ENCODE measurements at places on chromosomes 5 and 9.

- DNase-seq = no peak
Observed at GRCh38 chr9:98009936-98010335, 26.8 kb downstream of the ANP32B start.

- no peak for DNase-seq
Observed at GRCh38 chr9:99860266-99860665, 38.6 kb downstream of the NR4A3 start.

DNA sequence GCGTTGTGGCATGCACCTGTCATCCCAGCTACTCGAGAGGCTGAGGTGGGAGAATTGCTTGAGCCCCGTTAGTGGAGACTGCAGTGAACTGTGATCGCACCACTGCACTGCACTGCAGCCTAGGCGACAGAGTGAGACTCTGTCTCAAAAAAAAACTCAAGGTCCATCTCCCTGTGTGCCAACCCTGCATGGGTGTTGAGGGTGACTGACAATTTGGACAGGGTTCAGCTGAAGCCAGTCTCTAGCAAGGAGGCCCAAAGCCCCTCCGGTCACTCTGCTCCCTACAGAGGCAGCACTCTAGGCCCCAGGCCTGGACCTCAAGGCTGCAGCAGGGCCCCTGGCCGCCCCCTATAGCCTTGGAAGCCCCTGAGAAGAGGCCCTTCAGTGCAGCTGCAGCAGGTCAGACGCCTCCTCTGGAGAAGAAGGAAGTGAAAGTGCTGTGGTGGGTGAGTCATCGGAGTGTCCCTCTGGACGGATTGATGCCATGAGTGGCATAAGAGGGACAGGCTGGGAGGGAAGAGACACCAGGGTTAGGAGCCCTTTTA lies 39.2 kb upstream of the NEK6 start:
- DNase-seq = no peak

DNA sequence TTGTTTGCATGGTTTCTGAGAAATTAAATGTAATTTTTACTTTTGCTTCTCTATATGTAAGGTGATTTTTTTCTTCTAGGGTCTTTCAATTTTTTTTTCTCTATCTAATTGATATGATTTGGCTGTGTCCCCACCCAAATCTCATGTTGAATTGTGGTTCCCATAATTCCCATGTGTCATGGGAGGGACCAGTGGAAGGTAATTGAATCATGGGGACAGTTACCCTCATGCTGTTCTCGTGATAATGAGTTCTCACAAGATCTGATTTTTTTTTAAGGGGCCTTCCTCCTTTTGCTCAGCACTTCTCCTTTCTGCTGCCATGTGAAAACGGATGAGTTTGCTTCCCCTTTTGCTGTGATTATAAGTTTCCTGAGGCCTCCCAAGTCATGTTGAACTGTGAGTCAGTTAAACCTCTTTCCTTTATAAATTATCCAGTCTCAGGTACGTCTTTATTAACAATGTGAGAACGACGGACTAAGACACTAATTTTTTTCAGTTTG lies 150.8 kb downstream of the MTRR start:
- no peak for DNase-seq

DNA sequence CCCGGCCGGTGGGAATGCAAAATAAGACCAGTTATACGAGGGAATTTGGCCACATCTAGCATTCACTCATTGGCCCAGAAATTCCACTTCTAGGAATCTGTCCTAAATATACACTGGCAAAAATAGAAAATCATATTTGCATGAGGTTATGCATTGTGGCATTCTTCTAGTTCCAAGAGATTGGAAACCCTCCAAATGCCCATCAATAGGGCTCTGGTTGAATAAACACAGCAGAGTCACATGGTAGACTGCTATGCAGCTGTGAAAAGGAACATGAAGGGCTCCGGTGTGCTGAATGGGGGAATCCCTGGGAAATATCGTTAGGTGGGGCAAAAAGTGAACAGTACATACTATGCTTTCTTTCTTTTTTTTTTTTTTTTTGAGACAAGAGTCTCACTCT lies 36.8 kb downstream of the PTGES start:
- no peak for DNase-seq

DNA sequence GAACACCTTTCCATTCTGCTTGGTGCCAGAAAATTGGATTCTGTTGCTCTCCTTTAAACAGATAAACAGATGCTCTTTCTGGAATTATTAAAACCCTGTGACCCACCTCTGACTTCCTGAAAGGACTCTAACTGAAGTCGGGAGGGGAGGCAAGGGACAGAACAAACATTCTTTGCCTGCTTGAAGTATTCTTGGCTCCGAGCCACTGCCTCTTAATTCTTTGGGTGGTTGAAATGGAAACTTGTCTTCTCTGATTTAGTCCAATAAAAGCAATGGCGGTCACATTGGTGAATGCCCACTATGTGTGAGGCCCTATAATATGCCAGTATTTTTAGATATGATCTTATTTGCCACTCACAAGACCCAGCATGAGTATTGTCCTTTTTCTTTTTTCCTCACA lies 236.8 kb downstream of the SLIT3 start:
- DNase-seq = no peak

DNA sequence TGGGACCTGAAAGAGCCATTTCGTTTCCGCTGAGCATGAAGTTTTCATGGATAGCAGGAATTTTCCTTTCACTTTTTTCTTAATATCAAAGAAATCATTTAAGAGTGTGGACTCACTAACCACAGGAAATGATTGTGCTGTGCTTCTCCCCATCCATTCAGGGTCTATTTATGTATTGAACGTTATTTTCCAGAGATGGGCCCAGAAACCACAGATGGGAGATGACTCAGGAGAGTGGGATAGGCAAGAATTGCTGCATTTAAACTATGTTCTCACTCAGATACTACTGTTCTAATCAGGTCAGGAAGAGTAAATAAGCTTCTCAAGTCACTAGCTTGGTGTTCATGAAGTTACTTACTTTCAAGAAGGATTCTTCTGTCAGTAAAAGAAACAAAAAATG lies 763.8 kb downstream of the DTWD2 start:
- no peak for DNase-seq

DNA sequence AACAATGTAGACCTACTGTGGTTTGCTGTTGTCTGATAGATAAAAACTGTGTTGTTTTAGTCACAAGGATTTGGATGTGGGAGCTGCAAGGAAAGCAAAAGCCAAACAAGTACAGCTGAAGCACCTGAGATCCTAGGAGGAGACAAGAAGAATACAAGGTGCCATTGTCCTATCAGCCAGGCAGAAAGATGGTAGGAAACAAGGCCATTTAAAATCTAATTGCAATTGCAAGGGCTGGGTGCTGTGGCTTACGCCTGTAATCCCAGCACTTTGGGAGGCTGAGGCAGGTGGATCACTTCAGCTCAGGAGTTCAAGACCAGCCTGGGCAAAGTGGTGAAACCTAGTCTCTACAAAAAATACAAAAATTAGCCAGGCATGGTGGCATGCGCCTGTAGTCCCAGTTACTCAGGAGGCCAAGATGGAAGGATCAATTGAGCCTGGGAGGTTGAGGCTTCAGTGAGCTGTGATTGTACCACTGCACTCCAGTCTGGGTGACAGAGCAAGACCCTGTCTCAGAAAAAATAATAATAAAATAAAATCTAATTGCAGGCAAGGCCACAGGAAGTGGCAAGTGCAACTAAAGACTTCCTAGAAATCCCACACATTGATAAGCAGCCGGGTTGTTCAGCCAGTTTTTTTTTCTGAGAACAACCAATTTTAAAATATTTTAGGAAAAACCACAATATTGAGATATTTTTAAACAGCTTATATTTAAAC lies 22.6 kb downstream of the DOCK8 start:
- DNase-seq = no peak

DNA sequence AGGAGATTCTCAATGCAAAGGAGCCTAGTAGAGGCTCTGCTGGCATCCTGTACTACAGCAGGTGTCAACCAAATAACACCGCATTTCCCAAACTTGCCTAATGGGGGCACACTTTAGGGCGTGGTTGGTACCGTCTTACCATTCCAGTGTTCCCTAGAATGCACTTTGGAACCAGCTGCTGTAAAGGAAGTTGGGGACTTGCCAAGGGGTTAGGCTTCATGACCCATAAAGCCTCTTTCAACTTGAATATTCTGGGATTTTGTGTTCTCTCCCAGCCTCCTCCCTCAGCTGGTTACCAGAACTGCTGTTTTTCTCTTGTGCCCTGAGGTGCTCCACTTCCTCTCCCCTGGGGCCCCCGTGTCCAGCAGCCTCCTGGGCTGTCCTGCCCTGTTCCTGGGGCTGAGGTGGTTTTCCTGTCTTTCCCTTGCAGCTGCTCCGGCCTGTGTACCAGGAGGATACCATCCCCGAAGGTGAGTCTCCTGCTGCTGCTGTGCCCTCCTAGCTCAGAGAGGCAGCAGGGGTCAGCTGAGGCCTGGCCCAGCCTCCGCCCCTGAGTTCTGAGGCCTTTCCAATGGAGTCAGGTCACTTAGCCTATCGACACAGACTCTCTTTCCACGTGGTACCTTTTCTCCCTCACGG lies 44.7 kb downstream of the RGS3 start:
- DNase-seq = no peak

DNA sequence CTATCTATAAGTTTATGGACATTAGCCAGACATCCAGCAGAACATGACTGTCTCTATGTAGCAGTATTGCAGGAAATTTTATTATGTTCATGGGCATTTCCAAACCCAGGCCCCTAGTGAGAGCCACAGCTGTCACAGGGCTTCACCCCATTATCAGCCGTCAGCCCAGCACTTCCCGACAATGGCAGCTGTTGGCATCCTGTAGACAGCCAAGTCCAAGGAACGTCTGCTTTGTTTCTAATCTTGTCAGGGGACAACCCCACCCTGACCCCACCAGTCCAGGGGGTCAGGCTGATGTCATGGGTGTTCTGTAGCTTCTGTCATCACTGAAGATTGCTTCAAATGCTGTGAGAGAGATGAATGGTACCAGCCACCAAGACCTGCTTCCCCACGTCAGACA lies 565.3 kb upstream of the BRINP1 start:
- DNase-seq = no peak

- no peak for DNase-seq
Observed at GRCh38 chr9:107644733-107645463, 155.3 kb upstream of the KLF4 start.

- DNase-seq = no peak
Observed at GRCh38 chr9:2992427-2992826, 148.5 kb upstream of the PUM3 start.

DNA sequence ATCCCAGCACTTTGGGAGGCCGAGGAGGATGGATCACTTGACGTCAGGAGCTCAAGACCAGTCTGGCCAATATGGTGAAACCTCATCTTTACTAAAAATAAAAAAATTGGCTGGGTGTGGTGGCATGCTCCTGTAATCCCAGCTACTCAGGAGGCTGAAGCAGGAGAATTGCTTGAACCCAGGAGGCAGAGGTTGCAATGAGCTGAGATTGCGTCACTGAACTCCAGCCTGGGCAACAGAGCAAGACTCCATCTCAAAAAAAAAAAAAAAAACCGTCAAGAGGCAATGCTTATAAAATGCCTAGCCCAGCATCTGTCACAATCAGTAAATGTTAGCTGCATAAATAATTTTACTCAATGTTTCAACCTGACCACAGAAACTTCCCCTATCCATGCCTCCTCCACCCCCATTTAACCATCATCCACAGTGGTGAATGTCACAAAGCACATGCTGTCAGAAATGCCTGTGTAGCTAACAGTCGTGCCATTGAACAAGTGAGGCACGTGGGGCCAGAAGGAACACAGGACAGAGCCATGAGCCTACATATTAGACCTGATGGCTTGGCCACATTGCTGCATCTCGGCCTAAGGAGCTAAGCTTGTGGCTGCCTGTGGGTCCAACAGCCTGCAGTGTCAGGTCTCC lies 16.8 kb upstream of the TCOF1 start:
- DNase-seq = no peak

DNA sequence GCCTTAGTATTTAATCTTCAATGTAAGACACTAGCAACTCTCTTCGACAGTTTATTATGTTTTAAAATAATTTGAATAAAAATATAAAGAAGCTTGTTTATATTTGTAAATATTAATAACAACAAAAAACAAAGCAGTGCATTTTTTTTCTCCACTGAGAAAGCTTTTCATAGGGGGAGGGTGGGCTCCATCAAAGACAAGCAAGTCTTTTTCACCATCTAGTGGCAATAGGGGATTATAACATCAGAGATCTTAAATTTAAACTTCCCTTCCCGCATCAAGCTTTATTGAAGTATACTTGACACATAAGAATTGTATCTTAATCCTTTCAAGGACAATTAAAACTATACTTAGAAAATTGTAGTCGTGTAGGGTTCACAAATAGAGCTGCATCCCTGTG lies 9.3 kb upstream of the OR13F1 start:
- DNase-seq = no peak

GRCh38 chr5:154244476-154244875 lies 53.9 kb downstream of the GALNT10 start:
- DNase-seq = no peak

DNA sequence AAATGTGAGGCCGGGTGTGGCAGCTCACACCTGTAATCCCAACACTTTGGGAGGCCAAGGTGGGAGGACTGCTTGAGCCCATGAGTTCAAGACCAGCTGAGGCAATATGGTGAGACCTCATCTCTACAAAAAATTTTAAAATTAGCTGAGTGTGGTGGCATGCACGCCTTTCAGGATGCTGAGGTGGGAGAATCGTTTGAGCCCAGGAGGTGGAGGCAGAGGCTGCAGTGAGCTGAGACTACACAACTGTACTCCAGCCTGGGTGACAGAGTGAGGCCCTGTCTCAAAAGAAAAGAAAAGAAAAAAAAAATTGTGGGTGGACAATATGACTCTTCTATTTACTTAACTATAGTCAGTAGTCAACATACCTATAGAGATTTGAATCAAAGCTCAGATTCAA lies 4.8 kb downstream of the CHD1 start:
- no peak for DNase-seq

- no peak for DNase-seq
Observed at GRCh38 chr9:12759761-12760160, 15.1 kb upstream of the LURAP1L start.

- DNase-seq = no peak
Observed at GRCh38 chr5:164002628-164003027, 497.2 kb downstream of the MAT2B start.

- DNase-seq = no peak
Observed at GRCh38 chr5:124087752-124088151, 575.8 kb downstream of the CSNK1G3 start.

DNA sequence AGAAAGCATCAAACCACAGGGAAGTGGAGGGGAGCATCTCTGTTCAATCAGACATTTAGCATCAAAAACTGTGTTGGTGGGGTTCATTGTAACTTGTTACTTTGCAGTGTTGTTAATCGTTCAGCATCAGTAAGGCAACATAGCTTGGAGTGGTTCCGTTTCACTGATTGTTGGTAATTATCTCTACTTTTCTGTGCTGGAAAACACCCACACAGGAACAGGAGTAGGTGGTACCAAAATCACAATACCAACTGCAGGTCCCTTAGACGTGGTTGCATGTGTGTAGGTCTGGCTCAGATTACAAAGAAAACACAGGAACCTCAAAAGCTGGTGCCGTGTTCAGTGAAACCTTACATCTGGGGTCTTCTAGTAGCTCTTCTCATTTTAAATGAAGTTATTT lies 146.8 kb downstream of the RNF180 start:
- no peak for DNase-seq
